ENCODE measurements at places on chromosomes 12 and 14. TPM values are rescaled to one million over a fixed set of nuclear protein-coding genes. Genes with fewer than 3 reads are reported as not detected.

DNA sequence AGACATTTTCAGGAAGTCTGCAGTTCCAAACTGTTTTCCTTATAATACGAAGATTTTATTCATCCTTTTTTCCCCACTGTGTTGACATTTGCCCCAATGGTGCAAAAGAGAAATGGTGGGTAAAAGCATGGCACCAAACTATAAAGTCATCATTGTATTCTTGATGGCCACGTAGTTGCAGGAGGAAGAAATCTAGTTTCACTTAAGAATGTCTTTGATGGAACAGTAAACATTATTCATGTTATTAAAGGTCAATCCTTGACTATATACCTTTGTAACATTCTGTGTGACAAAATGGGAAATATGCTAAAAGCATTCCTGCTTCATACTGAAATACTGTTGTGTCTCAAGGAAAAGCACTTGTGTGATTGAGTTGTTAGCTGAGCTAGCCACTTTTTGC is 80.1 kb downstream of the PRKCH start:
- DNase-seq, result no peak

The IFI27L2 gene
- 212 TPM for total RNA-seq

GRCh38 chr12:109309381-109310246 is 530 bp upstream of the FOXN4 start:
- DNase-seq, result no peak

DNA sequence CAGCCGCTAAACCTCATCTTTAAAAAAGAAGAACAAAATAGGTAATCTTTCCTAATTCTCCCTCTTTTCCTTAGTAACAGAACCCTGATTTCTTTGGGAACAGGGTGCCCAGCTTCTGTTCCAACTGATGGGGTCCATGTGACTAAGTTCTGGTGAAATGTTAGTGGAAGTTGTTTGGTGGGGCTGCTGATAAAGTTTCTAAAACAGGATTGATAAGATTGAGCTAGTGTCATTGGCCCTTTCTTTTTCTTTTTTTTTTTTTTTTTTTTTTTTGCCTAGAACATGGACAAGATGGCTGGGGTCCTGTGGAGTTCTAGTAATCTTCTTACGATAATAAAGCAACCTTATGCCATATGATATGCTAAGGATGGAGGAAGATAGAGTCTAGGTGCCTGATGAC is 16.2 kb upstream of the TUBA1B start:
- no peak for DNase-seq

The KRT82 gene
- not detected for total RNA-seq
